Mammary epithelial cell (primary cell): ENCODE measurements at places on chromosomes 2 and 18. TPM values are rescaled to one million over a fixed set of nuclear protein-coding genes. Genes with fewer than 3 reads are reported as not detected.

EIPR1 gene
- 36.9 and 45.8 TPM in 2 replicates for total RNA-seq

PLA2R1 gene
- 17.8 TPM for total RNA-seq

ARHGEF4 gene
- total RNA-seq: 53.5 and 70.3 TPM in 2 replicates

TEX261 gene
- total RNA-seq: 51.4 and 61.6 TPM in 2 replicates

MAB21L4 gene
- 0.14 and 0.40 TPM in 2 replicates for total RNA-seq

ACTG2 gene
- 365 TPM for total RNA-seq

DUSP2 gene
- total RNA-seq: 1.8 and 2.0 TPM in 2 replicates

HOXD3 gene
- total RNA-seq: not detected in 2 replicates

SALL3 gene
- total RNA-seq: not detected
